ENCODE measurements at places on chromosomes 5 and 9.
A peak's percentile ranks its signal among the peaks of the same experiment; 100 is the strongest.

DNA sequence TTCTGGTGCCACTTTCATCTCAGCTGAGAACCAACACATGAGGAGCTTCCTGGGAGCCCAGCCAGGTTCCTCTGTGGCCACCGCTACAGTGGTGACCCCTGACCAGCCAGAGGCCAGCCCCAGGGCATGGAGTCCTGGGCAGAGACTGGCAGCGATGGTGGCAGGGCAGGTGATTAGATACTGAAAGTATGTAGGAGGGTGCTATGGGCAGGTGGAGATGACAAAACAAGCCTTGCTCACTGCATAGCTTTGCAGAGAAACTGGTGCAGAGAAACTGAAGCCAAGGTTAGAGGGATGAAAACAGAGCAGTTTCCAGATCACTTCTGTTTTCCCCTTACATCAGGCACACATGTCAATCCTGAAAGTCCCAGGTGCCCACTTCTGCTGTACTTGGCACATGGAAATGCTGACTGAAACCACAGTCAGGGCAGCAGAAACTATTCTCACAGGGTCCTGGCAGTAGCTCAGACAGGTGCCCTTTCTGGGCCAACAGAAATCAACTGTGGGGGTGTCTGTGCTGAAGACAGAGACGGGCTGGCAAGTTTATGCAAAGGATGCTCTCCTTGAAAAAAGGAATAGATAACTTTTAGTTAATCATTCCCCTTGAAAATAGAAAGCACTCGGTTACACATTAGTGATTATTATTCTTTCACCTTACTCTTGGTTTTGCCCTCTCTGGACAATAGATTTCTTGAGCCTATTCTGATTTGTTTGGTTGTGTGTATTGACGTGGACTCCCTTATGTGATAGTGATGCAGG lies 90.3 kb downstream of the ANKRD55 start:
- no peak for DNase-seq

DNA sequence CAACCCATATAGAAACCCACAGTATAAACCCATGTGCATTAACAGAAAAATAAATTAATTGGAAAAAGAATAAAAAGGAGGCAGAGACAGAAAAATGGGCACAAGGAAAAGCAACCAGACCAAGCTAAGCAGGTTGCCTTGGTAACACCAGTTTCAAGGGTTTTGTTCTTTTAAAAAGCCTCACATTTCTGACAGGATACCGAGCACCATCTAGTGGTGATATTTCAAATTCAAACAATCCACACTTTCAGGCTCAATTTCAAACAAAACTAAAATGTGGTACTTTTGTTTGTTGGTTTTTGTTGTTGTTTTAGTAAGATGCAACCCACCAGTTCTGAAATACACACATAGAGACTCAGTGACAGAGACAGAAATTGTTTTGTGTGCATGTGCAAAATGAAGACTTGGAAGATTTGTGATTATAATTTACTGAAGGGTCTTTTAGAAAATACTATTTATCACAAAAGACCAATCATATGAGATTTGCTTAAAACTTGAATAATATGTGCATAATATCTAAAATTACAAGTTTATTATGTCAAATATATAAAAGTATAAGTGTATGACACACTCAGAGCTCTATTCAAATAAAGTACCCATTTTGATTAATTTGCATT lies 318.2 kb downstream of the SLCO4C1 start:
- DNase-seq: peak; percentile 10

DNA sequence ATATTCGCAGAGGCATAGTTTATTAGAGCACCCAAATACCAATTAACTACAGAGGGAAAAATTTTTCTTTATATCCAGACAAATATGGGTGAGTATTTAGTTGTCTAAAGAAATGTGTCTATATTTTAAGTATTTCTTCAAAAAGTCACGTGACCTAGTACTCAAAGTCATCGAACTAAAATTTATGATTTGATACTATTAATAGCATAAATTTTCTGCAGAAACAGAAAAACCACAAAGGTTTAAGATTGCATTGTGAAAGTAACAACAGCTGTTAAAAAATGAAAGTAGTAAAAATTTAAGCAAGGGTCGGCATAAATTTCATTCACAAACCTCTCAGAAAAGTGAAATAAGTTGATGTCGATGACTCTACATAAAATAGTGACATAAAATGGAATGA lies 323.9 kb upstream of the RORB start:
- DNase-seq: no peak

DNA sequence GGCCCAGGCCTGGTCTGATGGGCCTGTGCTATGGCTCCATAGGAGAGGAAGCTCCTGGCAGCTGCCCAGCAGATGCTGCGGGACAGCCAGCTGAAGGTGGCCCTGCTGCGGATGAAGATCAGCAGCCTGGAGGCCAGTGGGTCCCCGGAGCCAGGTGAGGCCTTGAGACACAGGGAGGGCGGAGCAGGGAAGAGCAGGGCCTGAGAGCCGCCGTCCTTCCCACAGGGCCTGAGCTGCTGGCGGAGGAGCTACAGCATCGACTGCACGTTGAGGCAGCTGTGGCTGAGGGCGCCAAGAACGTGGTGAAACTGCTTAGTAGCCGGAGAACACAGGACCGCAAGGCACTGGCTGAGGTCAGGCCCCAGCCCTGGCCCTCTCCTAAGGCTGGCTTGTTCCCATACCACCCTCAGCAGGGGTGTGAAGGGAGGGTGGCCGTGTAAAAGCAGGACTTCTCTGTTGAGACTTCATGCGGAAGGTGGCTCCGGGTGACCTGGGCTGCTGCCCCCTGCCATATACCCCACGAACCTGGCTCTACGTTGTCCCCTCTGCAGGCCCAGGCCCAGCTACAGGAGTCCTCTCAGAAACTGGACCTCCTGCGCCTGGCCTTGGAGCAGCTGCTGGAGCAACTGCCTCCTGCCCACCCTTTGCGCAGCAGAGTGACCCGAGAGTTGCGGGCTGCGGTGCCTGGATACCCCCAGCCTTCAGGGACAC lies 4.5 kb downstream of the PKN3 start:
- DNase-seq: no peak

DNA sequence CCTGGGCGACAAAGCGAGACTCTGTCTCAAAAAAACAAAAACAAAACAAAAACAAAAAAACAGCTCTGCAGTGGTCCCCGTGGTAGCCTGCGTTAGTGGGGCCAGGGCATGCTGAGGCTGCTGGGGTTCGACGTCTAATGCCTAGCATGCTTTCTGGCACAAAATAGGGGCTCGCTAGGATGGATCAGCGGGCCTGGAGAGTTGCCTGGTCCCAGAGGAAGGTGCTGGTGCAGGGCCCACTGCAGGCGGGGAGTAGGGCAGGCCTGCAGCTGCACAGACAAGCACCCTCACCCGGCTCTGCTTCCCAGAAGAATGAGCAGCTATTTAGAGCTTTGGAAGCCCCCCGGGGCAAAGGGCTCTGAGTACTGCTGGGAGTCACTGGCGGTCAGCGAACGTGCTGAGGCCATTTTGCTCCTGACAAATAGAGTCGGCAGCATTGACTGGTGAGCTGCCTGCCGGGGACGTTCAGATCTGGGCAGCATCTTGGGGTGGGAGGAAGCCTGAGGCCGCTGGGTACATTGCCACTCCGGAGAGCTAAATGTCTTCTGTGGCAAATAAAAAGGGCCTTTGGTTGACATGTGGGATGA lies 126.7 kb downstream of the OLFM1 start:
- no peak for DNase-seq

DNA sequence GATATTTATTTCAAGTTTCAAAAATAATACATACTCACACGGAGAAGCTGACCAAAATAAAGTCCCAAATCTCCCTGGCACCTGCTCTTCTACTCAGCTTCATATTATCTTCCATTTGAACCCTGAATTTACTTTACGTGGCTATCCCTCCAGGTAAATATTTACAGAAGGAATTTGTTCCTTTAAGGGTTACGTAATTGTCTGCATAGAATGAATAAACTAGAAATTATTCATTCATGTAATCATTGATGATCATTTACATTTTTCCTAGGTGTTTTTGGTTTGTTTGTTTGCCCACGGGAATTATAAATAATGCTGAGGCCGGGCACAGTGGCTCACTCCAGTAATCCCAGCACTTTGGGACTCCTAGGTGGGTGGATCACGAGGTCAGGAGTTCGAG lies 251.2 kb downstream of the PLK2 start:
- no peak for DNase-seq

DNA sequence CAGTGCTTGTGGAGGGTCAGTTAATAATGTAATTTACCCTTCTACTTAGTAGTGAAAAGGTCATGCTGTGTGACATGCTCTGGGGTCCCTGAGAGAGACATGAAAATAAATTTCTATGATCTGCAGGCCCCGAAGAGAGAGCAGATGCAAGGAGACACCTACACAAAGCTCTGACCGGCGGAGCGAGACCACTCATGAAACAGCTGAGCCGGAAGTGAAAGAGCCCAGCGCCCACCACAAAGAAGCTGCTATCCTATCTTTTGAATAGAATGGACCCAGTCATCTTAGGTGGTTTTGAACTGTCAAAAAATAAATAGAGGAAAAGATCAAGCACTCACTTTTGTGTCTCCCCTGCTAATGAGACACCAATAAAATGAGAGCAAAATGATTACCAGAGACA lies 190.0 kb downstream of the MED10 start:
- DNase-seq: no peak

- no peak for DNase-seq
Observed at GRCh38 chr5:43572357-43572756, 15.5 kb upstream of the PAIP1 start.

DNA sequence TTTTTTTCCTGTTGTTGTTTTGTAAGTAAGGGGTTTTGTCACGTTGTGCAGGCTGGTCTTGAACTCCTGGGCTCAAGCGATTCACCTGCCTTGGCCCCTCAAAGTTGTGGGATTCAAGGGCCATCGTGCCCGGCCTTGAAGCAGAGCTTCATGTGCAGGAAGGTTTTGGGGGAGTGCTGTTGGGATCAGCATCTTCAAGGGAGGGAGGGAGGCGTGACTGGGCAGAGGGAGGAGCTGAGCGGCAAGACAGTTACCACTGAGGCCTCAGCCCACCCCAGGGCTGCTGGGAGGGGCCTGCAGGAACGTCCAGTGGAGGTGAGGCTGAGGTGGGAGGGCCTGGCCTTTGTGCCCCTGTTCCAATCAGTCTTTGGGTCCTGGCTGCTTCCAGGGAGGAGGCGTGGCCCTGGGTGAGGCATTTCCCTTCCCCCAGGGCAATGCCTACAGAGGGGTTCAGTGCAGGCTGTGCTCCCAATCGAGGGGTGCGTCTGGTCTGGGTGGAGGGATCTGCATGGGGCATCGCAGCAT lies 21.4 kb downstream of the OR2V1 start:
- no peak for DNase-seq

GRCh38 chr5:160702311-160702803 lies 149.7 kb downstream of the ATP10B start:
- no peak for DNase-seq

GRCh38 chr5:136043551-136043950 lies 14.8 kb downstream of the TGFBI start:
- DNase-seq: no peak

GRCh38 chr5:154997746-154998145 lies 15.8 kb upstream of the KIF4B start:
- DNase-seq: no peak

GRCh38 chr5:172438319-172438668 lies 16.0 kb downstream of the SH3PXD2B start:
- no peak for DNase-seq

- DNase-seq: no peak
Observed at GRCh38 chr5:147869112-147869511, 9.4 kb upstream of the SCGB3A2 start.

- DNase-seq: no peak
Observed at GRCh38 chr9:9792144-9792857, 820.5 kb downstream of the PTPRD start.

GRCh38 chr9:32625320-32625719 lies 10.1 kb downstream of the TAF1L start:
- DNase-seq: no peak

- DNase-seq: no peak
Observed at GRCh38 chr5:95448789-95449188, 57.6 kb downstream of the FAM81B start.

GRCh38 chr5:159518371-159518770 lies 188.1 kb upstream of the IL12B start:
- no peak for DNase-seq

DNA sequence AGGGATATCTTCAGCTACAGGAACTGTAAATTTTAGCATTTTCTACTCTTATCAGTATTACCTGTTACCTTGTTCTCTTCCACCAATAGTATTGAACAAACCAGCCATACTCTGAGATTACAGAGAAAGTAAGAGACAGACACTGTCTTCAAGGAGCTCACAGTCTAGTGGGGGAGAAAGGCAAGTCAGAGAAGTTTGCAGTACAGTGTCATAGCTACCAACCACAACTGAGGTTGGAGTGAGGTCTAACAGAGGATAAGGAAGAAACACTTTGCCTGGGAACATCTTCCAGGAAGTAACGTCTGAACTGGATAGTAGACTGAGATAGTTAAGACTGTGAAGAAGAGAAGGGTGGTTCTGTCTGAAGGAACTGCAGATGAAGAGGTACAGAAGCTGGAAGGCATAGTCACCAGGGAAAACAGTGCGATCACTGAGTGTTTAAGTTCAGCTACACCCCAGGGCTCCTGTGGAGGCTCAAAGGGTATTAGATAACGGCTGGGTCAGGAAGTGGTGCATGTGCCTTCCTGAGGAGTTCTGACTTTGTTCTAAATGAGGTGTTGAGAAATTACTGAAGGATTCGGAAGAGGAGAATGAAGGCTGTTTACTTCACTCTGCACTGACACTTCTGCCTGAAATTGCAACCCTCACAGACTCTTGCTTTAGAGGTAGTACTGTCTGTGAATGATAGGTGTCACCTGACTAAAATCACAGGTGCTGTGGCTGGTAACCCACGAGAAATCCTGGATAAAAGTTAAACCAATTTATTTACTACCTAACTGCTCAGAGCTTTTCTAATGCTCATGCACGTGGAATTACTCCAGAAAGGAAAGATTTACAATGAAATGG lies 841.6 kb downstream of the MAT2B start:
- DNase-seq: no peak

- no peak for DNase-seq
Observed at GRCh38 chr5:127330116-127330515, 39.5 kb downstream of the MEGF10 start.

- no peak for DNase-seq
Observed at GRCh38 chr5:759111-759751, 25.3 kb downstream of the ZDHHC11B start.

- no peak for DNase-seq
Observed at GRCh38 chr5:40909264-40909663, at the start of gene C7. Gene C7, plus strand, starts transcription at chr5:40909497. Its CDS starts 114 bp downstream, at chr5:40909611.

DNA sequence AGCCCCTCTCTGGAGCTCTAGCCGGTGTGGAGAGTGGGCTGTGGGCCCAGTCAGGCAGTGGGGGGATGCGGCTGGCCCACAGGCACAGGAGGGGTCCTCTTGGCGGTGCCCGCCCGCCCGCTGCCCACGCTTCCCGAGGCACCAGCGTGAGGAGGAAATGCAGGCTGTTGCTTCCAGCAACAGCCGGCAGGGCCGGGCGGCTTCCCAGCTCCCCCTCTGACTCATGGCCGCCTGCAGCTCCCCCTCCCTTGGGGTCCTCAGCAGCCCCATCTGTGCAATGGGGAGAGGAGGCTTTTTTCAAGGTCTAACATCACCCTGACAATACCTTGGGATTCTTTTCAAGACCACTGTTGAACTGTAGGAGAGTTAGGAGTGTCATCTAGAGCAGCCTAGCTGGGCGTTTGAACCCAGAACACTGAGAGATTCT lies 10.4 kb downstream of the CXXC5 start:
- DNase-seq: no peak

Data from KG1 (cell line).